ENCODE measurements at places on chromosomes 5 and 9.

GRCh38 chr9:90854637-90855175 lies 53.1 kb downstream of the SYK start:
- DNase-seq: no peak

- DNase-seq: no peak
Observed at GRCh38 chr9:132639322-132639721, 30.5 kb downstream of the DDX31 start.

DNA sequence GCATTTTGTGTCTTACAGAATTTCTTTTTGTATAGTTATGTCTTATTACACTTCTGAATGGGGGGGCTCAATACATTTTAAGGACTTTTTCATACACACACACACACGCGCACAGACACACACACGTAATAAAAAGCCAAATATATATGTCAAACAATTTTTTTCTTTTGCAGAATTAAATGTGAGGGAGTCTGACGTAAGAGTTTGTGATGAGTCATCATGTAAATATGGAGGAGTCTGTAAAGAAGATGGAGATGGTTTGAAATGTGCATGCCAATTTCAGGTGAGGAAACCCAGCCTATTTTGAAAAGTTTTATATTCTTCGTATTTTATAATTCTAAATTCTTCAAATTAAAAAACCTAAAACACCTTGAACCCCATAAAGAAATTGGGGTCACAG lies 25.6 kb downstream of the TMEFF1 start:
- no peak for DNase-seq

DNA sequence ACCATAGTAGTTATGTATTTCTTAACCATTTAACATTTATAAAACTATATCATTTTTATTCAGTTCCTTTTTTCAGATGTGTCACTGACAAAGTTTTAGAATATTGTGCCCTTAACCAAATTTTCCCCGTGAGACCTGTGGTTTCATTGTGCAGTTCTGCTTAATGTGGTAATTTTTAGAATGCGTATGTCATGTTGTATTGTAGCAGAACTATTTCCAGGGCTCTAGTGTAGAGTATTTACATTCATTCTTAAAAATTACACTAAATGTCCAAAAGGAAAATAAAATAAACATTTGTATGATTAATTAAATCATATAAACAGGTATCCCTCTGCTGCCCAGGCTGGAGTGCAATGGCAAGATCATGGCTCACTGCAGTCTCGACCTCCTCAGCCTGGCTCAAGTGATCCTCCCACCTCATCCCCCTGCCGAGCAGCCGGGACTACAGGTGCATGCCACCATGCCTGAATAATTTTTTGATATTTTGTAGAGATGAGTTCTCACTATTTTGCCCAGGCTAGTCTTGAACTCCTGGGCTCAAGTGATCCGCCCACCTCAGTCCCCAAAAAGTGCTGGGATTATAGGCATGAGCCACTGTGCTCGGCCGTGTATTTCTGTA lies 15.4 kb downstream of the SERINC5 start:
- DNase-seq: no peak

DNA sequence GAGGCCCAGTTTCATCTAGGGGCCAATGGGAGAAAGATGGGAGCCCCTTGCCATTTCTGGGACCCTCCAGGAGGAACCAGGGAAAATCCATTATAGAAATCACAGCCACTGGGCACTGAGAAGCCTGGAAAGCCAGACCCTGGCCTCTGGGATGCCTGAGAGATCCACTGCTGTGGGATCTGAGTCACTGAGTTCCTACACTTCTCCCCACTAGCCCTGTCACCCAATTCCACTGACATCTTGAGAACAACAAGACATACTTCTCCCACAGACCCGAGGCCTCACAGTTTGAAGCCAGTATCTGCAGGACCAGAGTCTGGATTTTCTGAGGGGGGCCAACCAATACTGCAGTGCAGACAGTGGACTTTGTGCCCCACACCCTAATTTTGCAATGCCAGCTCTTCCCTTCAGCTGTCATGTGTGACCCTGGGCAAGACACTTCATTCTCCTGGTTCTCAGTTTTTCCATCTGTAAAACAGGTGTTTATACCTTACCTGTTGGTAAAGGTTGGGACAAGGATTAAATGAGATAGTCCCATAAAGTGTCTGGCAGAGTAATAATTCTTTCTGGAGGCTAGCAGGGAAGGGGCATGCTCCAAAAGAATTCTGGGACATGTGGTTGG lies 46.5 kb downstream of the CXXC5 start:
- DNase-seq: no peak

GRCh38 chr9:108056805-108057386 lies 567.3 kb upstream of the KLF4 start:
- peak; percentile 69 for DNase-seq
